Esophagus squamous epithelium (tissue), 5 donors: ENCODE measurements at places on chromosomes 7 and 10.

GRCh38 chr7:114942446-114943175 lies 20.7 kb downstream of the MDFIC start:
- DNase-seq, result no peak

- DNase-seq, result no peak
These were observed 68.3 kb upstream of the FAM171A1 start for GRCh38 chr10:15439341-15439842.

GRCh38 chr7:92621026-92621540 lies 30.9 kb upstream of the FAM133B start:
- no peak for DNase-seq

DNA sequence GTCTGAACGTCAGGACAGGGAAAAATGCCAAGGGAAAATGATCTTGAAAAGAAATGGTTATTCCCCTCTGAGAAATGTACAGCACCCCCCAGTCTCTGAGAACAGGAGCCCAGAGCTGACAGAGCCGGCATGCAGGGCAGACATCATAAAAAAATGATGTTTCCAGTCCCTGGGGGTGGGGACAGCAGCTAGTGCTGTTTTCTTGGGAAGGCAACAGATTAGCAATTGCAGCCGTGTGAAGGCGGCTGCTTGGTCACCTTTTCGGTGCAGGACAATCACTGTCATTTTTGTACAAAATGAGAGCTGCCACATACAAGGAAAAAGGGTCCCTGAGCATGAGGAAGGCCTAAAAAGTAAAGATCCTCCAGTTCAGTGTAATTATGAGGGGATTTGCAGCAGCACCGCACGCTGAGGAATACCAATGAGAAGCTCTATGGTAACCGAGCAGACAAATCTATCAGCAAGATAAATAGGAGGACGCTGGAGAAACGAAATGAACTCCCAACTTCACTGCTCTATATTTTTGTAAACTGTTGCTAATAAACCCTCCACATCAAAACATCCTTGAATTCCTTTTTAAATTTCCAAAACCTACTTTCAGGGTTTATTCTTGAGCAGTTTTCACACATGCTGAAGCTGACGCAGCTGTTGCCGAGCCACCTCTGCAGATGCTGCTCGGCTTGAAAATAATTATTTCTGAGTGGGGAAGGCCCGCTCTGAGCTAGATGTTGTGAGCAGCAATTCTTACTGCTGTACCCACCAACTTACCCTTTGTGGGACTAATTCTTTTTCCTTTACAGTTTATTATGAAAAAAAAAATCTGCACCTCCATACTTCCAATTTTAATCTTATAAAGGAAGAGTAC lies 98.2 kb upstream of the NEBL start:
- no peak for DNase-seq

- DNase-seq, result no peak
These were observed 17.1 kb upstream of the HK1 start for GRCh38 chr10:69261184-69261583.

DNA sequence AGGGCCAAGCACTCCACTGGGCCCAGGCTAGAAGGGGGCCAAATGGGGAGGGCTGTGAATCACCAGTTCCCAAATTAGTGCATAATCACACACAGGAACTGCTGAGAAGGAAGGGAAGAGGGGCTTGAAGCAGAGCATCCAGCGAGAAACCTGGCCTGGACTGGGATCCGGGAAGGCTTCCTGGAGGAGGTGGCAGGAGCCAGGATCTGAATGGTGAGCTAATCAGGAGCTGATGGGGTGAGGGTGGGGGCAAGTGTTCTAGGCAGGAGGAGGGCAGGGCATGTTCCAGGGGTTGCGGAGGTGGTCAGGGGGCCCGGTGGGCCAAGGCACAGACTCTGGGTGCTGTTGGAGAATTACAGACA lies 12.6 kb downstream of the PWWP2B start:
- no peak for DNase-seq

DNA sequence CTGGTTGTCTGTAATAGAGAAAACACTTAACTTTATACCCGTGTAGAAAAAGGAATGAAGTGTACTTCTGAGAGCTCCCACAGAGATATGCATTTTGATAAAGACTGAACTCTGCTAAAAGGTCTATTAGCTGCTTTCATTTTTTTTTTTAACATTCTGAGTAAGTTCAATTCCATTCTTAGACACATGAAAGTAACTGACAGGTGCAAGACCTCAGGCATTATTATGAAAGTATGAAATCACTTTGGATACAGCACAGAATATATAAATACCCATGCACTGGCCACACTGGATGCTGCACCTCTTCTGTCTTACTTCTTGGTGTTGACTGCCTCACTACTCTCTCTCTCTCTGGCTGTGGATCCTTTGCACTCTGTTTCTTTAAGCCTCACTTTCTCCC lies 46.2 kb downstream of the VWDE start:
- DNase-seq, result no peak

DNA sequence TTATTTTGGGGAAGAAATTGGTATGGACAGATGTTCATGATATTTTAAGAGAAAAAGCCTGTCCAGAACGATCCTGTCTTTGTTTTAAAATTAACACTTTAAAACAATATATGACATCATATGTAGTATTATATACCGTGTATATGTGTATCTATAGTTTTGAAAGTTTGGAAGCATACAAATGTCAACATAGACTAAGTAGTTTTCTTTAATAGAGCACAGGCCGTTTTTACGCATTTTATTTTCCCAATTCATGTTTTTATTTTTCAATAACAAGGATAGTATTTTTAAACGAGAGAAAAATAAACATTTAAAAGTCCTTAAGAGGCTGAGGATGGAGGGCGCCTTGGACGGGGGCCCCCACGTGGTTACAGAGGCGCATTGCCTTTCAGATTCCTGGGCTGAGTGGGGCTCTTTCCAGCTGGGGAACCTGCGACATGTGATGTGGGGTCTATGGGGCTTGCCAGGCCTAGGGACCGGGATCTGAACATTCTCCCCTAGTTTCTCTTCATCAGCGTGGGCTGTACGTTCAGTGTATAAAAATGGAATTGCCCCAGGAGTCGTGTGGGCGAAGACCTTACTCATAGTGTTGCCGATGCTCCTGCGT lies 127.8 kb upstream of the ZNF746 start:
- no peak for DNase-seq

- no peak for DNase-seq
These were observed 70.4 kb downstream of the CUBN start for GRCh38 chr10:17059197-17059688.

- no peak for DNase-seq
These were observed 67.8 kb downstream of the CPVL start for GRCh38 chr7:29078311-29079260.

- DNase-seq, result no peak
These were observed 133.6 kb upstream of the GDF10 start for GRCh38 chr10:47166405-47166777.

- DNase-seq, result no peak
These were observed 72.3 kb upstream of the MGMT start for GRCh38 chr10:129394518-129395328.

GRCh38 chr7:148916186-148916585 lies 32.1 kb upstream of the EZH2 start:
- no peak for DNase-seq

DNA sequence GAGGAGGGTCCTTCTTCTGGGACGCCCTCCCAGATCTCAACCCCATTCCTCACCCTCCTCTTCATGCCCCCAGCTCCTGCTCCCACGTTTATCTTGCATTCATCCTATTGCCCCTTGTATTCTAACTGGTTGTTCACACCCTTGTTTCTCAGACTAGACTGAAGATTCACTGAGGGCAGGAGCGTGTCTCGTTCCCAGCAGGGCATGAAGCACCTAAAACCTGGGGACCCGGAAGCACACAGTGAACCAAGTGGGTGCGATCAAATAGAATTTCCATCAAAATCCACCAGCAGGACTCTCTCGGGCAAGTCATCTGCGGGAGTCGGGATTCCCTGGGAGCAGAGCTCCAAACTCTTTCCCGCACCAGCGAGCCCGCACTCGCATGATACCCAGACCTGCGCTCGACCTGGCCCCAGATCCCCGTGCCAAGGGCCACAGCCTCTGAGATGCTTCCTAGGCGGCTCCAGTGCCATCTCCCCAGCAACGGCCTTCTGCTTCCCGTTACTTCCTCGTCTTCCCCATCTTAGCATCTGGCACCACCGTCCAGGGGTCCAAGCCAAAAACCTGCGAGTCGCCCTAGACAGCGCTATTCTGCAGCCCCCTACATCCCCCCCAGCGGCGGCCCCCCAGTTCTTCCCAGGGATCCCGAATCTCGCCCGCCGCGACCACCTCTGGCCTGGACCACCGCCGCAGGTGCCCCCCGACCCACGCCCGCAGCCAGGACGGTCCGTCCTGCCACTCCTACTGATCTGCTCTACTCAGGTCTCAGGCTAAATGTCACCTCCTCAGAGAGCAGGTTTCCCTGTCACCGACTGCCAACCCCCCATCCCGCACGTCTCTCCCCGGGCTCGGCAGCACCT lies 6.1 kb upstream of the GBX1 start:
- DNase-seq, result no peak

DNA sequence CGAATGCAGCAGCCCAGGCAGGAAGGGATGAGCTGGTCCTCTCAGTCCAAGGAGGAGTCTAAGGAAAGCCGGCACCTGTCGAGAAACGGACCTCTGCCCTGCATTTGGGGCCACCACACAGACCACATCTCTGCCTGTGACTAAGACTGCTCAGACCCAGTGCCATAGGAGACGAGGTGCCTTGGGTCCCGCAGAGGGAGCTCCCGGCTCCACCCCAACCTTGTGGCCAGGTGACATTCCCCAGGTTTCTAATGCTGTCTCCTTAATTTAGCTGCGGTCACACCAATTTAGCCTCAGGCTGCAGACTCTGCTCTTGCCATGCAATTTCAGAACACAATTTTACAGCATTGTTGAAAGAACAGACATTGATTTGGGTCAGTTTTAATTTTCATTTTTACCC lies 22.8 kb upstream of the CRHR2 start:
- no peak for DNase-seq

DNA sequence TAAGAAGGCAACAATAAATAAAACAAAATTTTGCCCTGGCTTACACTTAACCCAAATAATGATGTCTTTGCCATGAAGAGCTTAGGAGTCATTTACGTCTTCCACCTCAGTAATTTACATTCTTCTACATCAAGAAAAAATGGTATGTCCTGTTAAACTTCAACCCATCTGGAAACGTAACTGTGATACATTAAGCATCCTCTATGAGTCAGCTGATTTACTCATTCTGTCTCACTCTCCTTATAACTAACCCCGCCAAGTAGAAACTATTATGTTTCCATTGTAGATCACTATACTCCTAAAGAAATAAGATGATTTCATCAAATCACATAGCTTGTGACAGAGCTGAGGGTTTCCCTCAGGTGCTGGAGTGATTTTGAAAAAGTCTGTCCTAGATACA lies 330.7 kb downstream of the CDC14C start:
- no peak for DNase-seq

DNA sequence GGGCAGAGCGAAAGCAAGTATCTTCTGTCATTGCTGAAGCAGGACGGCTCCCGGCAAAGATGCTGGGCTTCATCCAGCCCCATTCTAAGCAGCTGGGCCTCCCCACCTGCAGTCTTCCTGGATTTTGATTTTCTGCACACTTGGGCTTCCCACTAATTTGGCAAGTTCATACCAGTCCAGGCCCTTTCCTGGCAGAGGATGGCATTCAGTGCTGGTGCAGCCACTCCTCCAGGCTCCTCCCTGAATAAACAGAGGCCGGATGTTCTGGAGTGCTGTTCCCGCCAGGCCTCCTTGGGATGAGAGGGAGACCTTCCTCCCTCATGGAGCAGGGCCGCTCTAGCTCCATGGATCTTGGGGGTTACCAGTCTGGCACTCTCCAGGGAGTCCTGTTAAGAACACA lies 3.4 kb downstream of the BAG3 start:
- DNase-seq, result no peak

- DNase-seq, result no peak
These were observed 727.0 kb downstream of the TYW1 start for GRCh38 chr7:67723591-67723990.

DNA sequence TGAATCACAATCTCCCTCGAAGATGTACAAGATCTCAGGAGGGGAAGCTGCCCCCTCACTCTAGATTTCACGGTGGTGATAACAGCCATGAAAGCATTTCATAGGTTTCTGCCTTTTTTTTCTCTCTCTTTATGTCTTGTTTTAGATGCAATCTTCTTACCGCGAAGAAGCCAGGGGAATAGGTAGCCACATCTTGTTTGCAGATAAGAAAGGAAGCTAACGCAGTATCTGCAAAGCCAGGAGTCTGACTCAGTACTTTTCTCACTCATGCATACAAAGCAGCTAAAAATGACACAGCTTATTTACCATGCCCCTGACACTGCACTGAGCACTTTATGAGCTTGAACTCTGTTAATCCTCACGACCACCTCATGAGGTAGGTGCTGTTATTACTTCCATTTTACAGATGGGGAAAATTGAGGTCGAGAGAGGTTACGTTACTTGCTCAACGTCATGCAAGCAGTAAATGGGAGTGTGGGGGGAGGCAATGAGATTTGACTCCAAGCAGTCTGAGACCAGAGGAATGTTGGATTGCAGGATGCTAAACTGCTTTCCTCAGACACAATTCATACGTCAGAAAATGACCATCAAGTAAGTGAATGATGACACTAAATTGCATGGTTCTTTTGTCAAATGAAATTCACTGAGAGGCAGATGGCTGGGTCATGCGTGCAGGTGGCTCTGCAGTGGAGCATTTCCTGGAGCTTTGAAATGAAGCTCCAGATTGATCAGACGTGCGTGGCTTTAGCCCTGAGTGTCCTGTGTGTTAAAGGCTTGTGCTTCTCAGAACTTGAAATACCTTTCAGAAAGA lies 3.3 kb downstream of the MAP3K8 start:
- DNase-seq, result no peak

GRCh38 chr10:43058716-43059335 lies 18.0 kb upstream of the RET start:
- DNase-seq, result no peak

DNA sequence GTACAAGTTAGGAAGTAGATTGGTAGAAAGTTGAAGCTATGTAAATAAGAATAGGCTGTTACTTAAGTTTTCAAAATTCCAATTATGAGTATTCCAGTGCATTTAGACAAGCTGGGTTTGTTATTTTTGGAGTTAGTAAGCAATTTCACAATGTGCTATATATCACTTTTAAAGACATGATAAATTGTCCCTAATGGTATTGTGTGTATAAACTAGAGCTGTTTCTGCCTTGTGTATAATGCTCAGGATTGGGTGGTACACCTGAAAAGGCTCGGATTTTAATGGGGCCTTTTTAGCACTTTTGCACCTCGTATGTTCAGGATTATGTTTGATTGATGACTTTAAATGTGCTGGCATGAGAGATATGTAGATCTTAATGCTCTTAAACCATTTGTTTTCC lies 175.8 kb downstream of the VTI1A start:
- no peak for DNase-seq
